ENCODE measurements at places on chromosomes 5 and 9.

- peak; percentile 32 for DNase-seq
Observed at GRCh38 chr5:87885758-87886157, 382.9 kb downstream of the TMEM161B start.

GRCh38 chr9:75979362-75979761 lies 88.9 kb downstream of the PCSK5 start:
- peak; percentile 49 for DNase-seq

- DNase-seq, result no peak
Observed at GRCh38 chr9:137012694-137013570, 15.1 kb downstream of the ABCA2 start.

GRCh38 chr5:1312993-1313833 lies 18.3 kb upstream of the TERT start:
- peak; percentile 39 for DNase-seq

DNA sequence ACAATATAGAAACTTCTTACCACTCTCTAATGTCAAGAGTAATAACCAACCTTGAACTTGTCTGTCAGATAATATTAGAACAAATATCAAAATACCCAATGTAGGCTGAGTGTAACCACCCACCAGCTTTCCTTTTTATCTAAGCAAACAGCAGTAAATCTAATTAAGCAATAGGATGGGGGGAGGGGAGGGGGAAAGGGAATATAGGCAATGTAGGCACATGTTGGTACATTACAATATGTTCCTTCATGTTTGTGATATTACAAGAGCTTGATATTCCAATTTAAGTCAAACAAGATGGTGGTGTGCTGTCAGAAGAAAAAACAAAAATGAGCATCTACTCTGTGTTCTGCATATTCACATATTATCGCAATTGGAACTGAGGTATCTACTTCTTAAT lies 158.2 kb downstream of the DENND1A start:
- peak; percentile 34 for DNase-seq
